ENCODE measurements at places on chromosomes 7 and 10. TPM values are rescaled to one million over a fixed set of nuclear protein-coding genes. Genes with fewer than 3 reads are reported as not detected.

DNA sequence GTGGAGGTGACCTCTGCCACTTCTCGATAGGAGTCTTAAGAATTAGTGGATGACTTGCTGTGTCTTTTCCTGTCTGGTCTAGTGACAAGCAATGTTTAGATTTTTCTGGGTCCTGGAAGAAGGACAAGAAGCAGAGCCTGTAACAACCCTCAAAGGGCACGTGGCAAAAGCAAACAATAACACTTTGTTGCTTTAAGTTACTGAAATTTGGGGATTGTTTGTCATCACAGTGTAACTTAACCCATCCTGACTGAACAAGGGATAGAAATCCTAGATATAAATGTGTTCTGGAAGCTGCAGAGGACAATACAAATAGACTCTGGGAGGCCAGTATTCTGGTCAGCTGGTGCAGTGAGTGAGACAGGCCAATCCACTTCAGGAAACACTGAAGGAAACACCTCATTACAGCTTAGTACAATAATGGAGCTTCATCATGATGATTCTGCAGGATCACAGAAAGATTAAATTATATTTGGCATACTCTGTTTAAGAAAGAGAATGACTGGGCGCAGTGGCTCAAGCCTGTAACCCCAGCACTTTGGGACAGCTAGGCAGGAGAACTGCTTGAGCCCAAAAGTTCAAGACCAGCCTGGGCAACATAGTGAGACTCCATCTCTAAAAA lies 23.3 kb downstream of the ENKUR start:
- no peak for DNase-seq

GRCh38 chr7:98186452-98187137 lies 24.6 kb upstream of the BHLHA15 start:
- peak; percentile 86 for DNase-seq

DNA sequence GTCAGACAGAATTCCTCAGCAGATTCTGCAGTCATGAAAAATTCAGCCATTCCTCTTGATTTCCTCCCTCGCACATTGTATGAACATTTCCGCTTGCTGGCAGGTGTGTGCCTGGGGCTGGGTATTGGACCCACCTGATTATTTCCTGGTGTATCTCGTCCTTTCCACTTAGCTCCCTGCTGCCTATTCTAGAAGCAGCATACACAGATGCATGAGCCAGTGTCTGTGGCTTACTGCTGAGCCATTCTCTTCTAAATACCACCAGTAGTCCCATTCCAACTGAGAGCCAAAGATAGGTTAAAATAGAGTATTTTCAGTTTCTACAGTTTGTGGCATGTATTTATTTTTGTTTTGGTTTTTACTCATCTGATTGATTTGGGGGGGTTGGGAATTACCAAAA lies 270.1 kb upstream of the AKR1E2 start:
- DNase-seq = no peak

GRCh38 chr7:32257621-32258020 lies 187.4 kb upstream of the PDE1C start:
- DNase-seq = no peak

GRCh38 chr7:51237446-51238133 lies 79.0 kb downstream of the COBL start:
- no peak for DNase-seq

GRCh38 chr10:24966962-24967481 lies 14.6 kb upstream of the PRTFDC1 start:
- DNase-seq = no peak

- DNase-seq = peak; percentile 43
Measured at GRCh38 chr10:98416606-98417388, 1.8 kb upstream of the PYROXD2 start.

DNA sequence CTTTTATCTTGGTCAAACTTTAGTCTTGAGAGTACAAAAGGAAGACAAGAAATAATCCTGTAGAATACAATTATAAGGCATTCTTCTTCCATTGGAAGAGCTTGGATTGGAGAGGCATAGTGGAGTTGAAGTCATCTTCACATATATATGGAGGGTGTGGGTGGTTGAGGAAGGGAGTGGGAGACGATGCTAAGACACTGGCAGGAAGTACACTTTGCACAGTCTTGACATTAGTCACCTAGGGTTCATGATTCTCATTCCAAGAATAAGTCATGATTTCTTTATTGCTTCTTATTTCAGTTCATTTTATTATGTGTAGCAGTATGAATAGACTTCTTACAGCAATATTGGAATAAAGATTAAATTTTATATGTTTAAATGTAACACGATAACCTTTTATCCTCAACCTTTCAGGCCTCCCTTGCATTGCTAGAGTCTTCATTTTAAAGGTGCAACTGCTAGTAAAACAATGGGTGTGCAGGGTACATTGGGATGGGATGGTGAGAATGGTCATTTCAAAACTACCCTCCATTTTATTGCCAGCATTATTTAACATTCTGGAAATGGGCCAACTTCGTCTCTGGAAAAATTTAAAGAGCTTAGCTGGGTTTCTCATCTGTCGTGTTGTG lies 12.3 kb upstream of the SLC26A3 start:
- no peak for DNase-seq

DNA sequence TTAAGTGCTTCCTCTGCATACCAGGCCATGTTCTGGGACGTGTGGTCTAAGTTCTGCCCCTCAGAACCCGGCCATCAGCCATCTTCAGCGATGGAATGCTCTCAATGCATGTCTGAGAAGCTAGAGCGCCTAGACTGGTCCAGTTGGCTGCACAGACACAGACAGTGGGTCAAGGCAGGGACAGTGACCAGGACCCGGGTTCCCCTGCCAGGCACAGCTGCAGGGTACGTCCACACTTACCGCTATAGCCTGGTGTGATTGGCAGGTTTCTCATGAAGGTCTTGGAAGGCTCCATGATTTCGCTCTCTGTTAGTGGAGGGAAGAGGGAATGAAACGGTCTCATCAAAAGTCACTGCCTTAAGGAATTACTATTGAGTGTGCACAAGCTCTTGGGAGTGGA lies 47.3 kb downstream of the PNLIPRP2 start:
- no peak for DNase-seq

DNA sequence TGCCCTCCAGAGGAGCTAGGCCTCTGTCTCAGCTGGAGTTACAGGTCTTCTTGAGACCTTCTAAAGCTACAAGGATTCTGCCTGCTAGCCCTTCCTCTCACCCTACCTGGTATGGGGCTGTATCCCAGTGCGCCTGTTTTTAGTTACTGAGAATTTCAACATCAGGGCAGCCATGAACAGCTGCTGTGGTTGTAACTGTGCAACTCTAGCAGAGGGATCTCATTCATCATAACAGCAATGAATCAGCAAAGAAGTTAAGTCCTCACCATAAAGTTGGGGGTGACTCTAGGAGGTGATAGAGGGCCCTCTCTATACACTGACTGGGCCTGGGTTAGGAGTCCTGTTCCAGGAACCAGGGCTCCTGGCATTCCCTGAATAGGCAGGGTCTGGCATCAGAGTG lies 14.0 kb upstream of the CDH23 start:
- no peak for DNase-seq

DNA sequence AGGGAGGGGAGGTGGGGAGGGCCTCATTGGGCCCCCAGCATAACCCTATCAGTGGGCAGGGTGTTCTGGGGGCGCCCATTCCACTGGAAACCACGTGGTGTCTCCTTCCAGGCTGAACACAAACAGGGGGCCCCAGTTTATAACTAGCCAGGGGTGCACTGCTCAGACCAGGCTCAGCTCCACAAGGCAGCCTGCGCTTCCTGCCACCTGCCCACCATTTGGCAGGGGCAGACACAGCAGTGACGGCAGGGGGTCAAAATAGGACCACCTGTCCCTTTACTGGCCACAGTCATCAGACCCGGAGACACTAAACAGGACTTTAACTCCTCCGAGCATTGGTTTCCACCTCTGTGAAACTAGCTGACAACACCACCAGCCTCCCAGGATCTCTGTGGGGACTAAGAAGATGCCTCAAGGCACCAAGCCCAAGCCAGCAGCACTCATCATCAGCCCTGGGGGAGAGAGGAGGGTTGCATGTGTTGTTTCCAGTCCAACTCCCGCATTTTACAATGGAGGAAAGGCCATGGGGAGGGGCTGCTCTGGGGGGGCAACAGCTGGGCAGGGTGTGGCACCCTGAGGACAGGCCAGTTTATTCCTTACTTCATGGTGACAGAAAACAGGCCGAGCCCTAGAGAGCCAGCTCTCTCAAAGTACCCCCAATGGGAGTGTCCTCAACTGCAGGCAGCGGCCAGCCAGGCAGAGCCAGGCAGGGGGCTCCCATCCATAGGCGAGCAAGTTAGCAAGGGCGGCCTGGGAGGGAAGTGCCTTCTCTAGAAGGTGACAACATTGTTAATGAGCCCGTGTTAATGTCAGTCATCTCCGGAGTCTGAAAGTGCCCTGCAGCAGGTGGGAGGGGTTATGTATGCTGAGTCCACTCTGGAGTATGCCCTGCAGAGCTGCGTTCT lies 127.6 kb downstream of the TNS3 start:
- DNase-seq = peak; percentile 75

DNA sequence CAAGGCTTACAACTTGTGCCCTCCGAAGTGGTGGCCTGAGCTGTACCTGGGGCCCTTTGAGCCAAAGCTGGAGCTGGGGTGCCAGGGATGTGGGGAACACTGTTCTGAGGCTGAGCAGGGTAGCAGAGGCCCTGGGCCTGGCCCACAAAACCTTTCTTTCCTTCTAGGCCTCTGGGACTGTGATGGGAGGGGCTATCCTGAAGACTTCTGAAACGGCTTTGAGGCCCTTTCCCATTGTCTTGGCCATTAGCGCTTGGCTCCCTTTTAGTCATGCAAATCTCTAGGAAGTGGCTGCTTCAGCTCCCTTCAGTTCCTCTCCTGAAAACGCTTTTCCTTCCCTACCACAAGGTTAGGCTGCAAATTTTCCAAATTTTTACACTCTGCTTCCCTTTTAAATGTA lies 16.8 kb upstream of the CRYGN start:
- DNase-seq = no peak

DNA sequence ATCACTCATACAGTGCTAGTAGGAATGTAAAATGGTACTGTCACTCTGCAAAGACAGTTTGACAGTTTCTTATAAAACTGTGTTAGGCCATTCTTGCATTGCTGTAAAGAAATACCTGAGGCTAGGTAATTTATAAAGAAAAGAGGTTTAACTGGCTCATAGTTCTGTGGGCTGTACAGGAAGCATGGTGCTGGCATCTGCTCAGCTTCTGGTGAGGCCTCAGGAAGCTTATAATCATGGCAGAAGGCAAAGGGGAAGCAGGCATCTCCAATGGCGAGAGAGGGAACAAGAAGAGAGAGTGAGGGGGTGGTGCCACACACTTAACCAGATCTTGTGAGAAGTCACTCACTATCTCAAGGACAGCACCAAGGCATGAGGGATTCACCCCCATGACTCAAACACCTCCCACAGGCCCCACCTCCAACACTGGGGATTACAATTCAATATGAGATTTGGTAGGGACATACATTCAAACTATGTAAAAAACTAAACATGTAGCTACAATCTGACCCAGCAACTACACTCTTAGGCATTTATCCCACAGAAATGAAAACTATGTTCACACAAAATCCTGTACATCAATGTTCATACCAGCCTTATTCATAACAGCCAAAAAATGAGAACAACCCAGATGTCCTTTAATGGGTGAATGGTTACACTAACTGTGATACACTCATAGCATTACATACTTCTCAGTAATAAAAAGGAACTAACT lies 5.0 kb downstream of the ALDH18A1 start:
- no peak for DNase-seq

- DNase-seq = no peak
Measured at GRCh38 chr7:17682586-17682985, 257.7 kb downstream of the SNX13 start.

GRCh38 chr10:4888236-4888635 lies 62.2 kb downstream of the AKR1E2 start:
- DNase-seq = no peak

The INSYN2A gene
- 0.36 TPM for total RNA-seq

The PIK3CG gene
- not detected for total RNA-seq

The SFXN2 gene
- total RNA-seq = 3.6 TPM

The PBLD gene
- 13.4 TPM for total RNA-seq
